ENCODE measurements at places on chromosomes 12 and 14. TPM values are rescaled to one million over a fixed set of nuclear protein-coding genes. Genes with fewer than 3 reads are reported as not detected.

DNA sequence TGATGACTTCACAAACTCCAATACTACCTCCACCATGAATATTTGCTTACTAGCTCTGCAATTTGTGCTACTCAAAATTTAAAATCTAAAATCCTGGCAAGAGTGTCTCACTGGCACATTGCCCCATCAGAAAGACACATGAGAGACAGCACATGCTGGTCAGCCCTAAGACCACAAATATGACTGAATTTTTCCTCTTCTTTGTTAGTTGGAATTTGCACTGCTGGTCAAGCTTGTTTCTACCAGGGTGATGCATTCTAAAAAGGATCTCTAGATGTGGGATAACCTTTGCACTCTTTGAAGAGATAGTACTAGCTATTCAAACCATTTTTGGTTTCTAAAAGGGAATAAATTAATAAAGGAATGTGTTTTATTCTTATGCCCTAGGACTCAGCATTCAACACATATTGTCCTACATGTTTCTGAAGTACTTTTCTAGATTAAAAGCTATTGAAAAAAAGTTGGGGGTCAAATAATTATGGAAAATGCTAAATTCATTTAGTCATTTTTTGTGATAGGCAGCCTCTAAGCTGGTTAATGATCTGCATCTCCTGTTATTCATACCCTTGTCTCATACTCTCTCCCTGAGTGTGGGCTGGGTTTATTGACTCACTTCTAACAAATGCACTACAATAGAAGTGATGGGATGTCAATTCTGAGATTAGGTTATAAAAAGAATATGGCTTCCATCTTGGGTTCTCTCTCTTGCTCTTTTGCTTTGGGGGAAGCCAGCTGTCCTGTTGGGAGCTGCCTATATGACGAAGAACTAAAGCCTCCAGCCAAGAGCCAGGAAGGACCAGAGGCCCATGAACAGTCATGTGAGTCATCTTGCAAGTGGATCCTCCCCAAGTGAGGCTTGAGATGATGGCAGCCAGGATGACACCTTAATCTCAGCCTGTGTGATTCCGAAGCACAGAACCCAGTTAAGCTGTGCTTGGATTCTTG lies 211.5 kb upstream of the CRY1 start:
- DNase-seq: no peak

KLHL33 gene
- 0.51 TPM for total RNA-seq

DNA sequence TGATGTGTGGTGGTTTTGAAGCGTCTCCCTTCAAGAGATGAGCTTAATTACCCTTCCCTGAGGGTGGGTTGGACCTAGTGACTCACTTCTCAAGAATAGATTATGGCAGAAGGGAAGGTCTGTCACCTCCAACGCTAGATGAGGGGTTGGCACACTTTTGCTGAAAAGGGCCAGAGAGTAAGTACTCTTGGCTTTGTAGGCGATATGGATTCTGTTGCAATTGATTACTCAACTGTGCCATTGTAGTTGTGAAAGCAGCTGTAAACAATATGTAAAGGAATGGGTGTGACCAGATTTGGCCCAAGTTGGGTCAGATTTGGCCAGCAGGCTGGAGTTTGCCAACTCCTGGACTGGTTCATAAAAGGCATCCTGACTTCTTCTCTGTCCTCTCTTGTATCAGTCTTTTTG lies 53.3 kb downstream of the SMIM41 start:
- DNase-seq: no peak

DNA sequence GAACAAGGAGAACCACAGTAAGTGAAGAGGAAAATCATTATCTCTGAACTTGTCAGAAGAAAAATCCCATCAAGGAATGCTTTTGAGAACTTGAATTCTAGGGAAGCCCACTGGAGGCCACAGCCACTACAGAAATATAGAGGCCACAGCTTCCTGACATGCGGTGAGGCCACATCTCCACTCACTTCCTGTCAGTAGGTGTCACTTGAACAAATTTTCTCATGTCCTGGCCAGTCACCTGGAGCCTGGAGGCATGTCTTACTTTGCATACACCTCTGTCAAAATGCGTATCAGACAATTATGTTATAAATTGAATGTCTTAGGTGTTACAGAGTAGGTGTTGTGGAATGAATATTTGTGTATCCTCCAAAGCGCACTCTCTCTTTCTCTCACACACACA lies 370.3 kb downstream of the DAD1 start:
- DNase-seq: no peak

DNA sequence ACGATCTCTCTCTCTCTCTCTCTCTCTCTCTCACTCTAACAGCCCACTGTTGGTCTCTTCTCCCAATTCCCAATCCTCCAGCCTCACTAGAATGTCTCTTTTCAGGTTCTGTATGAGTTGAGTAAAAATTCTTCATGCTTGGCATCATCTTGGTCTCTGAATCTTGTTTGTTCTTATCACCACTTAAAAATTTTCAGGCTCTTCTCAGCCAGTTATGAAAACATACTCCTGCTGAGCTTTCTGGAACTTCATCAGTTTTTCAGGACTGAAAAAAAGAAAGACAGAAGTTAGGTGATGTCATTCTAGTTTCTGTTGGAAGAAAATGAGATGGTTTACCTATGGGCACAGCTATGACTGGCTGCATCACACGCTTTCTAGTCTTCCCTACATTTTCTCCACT lies 11.5 kb upstream of the IL22 start:
- no peak for DNase-seq

GOLGA5 gene
- total RNA-seq: 24.5 TPM

All from naive thymus-derived CD4-positive, alpha-beta T cell (primary cell).